Kidney epithelial cell (primary cell): ENCODE measurements at places on chromosomes 1 and 21.

DNA sequence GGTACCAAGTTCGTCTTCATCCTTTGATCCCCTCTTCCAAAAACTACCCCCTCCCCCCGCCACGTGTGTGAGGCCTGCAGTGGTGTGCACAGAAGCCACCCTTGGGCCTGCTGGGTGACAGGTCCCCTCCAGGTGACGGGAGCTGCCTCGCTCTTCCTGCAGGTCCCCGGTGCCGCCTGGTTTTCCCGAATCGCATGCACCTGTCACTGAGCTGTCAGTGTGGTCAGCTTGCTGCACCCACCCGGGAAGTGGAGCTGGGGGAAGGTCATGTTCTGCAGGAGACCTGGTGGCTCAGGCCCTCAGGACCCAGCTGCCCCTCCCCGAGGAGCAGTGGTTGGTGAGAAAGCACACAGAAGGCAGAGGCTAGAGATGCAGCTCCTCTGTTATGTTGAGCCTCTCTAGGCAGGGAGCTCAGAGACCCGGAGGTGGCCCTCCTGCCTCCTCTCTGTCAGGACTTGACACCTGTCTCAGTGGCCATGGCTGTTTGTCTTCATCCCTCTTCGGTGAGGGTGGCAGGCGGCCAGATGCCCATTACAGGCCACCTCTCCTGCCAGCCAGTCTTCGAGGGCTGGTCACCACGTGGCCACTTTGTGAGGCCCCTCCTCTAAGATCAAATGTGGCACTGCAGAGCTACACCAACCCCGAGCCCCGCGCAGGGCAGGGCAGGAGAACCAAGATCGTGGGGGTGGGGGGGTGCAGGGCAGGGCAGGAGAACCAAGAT is 60.9 kb downstream of the SKI start:
- no peak for DNase-seq

DNA sequence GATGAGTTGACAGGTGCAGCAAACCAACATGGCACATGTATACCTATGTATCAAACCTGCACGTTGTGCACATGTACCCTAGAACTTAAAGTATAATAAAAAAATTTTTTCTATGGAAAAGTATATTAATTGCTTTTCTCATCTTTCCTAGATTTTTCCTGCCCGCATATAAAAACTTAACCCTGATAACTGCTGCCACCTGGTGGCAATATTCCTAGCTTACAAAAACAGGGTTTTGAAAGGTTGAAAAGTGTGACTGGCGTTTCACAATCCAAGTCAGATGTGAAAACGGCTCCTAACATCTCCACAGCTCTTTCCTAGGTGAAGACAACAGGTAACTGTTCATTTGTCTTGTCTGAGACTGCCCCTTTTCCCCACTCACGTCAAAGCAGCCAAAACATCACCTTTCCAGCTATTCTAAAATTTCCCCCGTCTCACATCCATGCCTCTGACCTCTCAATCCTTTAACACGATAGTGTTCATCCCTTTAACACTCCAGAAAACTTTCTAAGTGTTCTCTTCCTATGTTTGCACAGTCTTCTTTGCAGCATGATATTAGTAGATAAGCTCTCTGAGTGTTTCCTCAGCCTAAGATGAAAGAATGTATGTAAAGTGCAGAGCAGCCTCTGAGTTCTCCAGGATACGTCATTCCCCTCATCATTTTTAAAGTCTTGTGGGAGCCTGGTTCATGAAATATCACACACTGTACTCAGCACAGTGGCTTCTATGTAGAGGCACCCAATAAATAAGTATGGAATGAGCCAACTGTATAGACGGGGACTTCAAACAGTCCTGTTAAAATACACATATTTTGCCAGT is 27.5 kb downstream of the OVGP1 start:
- DNase-seq, result no peak

DNA sequence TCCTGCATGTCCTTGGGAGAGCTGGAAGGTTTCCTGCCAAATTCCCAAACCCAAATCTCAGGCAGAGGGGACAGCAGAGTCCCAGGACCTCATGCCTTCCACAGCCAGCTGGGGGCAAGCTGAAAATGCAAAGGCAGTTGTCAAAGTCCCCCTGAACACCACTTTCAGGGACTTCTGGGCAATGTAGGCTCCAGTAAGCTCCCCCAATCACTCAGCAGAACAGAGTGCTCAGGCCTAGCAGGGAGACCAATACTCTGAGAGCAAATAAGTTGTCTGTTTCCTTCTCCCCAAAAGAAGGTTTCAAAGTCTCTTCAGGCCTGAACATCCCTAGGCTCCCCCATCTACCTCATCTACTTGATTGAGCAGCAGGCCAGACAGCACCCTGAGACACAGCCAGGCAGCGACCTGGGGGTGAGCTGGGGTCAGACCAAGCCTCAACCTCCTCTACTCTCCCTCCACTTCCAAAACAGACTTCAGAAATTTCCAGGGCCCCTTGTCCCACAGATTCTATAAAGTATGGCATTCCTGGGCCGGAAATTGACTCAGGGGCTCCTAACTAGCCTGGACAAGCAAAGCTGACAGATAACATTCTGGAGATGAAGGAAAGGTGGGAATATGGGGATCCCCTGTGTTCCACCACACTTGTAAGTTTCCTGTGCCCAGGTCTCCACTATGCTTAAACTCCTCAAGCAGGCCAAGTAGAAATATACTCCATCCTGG is 1.9 kb downstream of the SLC9A1 start:
- DNase-seq, result no peak

DNA sequence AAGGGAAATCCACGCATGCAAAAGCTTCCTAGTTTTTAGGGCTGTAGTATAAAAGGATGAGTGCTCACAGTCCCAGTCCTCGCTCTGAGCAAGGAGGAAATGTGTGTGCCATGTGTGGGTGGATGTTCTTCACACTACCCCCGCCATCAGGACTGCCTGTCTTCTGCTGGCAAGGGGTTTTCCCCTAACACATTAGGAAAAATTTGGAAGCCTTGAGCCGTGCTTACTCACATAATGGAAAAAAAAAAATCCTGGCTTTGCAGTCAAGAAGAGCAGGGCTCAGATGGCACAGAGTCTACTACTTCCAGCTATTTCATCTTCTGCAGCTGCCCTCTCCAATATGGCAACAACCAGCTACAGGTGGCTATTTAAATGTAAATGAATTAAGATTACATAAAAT is 363.1 kb downstream of the PLPP3 start:
- no peak for DNase-seq

- DNase-seq, result no peak
Measured at GRCh38 chr1:33123266-33123665, 42.3 kb downstream of the AZIN2 start.

DNA sequence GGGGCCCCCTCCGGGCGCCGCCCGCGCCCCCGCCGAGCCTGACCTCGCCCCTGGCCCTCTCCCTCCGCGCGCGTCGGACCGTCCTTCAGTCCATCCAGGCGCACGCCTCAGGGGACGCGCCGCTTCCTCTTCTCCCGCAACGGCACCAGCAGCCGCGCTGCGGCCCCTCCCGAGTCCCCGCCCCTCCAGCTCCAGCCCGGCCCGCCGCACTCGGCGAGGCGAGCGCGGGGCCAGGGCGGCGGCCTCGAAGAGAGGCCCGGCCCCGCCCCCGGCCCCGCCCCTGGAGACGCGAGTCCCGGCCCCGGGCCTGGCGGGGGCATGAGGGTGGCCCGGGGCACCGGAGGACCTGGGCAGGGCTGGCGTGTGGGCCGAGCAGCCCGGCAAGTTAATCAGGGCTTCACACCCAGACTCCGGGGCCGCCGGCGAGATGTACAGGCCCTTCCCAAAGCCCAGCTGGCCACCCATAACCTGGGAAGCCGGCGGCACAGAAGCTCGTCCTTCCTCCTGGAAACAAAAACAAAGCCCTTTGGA is at the start of gene IGSF3:
TSS of gene IGSF3 (minus strand) at position 159 of the 531 bp plus-strand sequence. CDS start 1,407 bp downstream, outside the sequence.
- DNase-seq, result no peak

DNA sequence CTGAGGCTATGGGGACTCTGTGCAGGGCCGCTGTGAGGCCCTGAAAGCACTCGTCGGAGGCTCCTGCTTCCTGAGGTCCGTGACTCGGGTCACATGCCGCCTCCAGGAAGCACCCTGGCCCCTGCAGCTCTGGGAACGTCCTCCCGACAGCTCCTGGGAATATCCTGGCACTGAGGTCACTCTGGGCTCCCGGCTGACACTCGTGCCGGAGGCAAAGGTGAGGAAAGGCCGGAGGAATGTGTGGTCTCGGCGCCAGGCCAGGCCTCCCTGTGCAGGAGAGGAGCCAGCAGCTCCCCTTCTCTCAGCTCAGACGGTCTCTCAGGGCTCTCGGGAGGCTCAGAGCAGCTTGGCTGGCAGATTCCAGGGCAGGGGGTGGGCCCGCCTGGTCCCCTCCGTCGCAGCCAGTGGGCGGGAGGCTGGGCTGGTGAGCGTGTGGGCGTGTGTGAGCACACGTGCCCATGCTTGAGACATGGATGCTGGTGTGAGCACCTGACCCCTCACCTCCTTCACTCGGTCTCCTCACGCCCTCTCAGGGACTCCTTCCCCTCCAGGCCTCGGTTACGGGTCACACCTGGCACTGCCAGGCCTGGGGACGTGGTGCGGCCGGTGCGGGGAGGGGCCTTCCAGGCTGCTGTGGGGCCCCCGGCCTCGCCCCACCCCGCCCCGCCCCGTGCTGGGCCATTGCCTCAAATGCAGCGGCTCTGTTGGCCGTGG is 5.5 kb upstream of the RNF223 start:
- peak; percentile 82 for DNase-seq

DNA sequence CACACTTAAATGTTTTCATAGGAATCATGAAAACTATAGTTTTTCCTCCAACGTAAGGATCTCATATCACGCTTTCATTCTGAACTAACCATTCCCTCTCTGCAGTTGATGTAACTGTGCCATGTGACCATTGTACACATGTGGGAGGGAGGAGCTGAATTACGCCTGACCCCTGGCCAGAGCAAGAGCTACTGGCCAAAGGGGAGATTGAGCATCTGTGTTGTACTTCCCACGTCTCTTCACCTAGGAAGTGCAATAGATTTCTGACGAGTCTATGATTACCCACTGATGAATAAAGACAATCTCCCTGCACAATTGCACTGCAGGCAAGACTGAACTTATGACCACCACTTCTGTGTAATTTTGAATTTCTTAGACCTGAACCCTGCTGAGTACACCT is 24.0 kb downstream of the PTPRC start:
- no peak for DNase-seq

- no peak for DNase-seq
Measured at GRCh38 chr1:31685795-31686194, 18.0 kb downstream of the COL16A1 start.

DNA sequence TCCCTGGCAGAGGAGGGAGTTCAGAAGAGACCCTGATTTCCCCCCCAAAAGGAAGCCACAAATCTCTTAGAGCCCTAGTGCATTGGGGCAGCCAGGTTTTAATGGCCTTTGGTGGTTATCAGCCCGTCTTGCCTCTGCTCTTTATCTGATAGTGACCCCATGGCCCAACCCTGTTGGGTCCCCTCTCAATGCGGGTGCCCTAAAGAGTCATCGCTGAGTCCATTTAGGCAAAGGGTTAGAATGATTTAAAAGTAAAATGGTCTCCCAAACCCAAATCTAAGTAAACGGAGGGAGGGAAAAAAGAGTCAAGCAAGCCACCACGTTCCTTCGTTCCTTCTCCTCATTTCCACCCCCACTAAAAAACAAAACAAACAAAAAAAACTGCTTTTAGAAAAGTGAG is 164.0 kb downstream of the RUNX1 start:
- no peak for DNase-seq

- no peak for DNase-seq
Measured at GRCh38 chr1:92870591-92870990, 38.8 kb downstream of the RPL5 start.

- DNase-seq, result no peak
Measured at GRCh38 chr21:44732956-44733355, 21.6 kb upstream of the TSPEAR start.

DNA sequence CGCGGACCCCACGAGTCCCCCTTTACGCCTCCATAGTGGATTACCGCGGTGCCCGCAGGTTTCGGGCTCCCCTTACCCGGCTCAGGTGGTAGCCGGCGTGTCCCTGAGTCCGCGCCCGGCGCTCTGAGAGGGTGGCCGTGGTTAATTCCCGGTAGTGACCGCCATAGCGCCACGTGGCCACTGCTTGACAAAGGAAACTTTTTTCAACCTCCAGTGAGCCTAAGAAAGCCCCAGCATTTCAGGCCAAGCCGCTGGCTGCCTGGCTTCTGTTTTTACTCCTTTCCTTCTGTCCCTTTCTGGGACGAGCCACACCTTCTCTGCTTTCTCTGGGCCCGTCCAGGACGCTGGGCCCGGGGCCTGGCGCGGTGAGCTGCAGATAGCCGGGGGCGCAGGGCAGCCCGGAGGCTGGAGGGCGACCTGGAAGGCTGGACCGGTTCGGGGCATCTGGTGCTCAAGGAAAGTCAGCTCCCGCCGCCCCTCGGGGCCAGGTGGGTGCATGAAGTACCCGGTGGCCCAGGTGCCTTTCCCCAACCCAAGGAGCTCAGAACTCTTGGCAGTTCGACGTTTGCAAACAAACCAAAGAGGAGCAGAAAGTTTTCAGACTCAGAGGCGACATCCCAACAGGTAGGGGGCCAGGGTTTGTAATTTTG is 540 bp upstream of the C1orf198 start:
- DNase-seq, result no peak

DNA sequence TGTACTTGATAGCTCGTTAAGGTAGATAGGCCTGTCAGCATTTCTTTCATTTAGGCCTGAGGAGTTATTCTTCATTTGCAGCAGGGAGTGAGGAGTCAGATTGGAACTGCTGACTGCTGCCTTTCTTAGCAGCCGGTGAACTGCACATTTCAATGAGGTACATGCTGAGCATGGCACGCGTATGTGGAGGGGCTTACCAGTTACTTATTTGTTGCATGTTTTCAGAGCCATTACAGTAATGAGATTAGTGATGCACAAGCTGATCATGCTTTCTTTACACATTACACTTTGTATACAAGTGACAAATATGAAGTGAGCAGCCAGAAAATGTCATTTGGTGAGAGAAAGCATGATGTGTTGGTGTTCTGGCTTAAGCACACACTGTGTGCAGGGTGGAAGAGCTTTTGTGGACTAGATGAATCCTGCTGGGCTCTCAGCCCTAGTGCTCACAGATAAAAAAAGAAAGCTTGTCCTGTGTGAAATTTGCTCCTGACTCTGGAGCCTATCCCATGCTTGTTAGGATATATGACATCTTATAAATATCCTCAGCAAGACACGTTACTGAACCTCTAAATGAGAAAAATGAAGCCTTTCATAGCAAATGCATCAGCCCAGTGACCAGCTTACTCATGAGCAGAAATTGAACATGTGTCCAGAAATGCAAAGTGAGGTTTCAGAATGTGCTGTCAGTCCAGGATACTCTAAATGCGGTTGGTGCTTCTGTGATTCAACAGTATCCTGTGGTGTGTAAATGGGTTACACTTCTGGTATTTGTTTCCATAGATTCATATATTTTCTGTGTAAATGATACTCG is 574.7 kb upstream of the ADGRL2 start:
- no peak for DNase-seq
